ENCODE measurements at places on chromosomes 1 and 21.

- DNase-seq = peak; percentile 91
Observed at GRCh38 chr1:98048244-98048643, 127.4 kb upstream of the DPYD start.

- DNase-seq = no peak
Observed at GRCh38 chr21:45384656-45385548, 20.1 kb upstream of the COL18A1 start.

- DNase-seq = peak; percentile 62
Observed at GRCh38 chr1:109517337-109517736, 7.8 kb upstream of the AMIGO1 start.

DNA sequence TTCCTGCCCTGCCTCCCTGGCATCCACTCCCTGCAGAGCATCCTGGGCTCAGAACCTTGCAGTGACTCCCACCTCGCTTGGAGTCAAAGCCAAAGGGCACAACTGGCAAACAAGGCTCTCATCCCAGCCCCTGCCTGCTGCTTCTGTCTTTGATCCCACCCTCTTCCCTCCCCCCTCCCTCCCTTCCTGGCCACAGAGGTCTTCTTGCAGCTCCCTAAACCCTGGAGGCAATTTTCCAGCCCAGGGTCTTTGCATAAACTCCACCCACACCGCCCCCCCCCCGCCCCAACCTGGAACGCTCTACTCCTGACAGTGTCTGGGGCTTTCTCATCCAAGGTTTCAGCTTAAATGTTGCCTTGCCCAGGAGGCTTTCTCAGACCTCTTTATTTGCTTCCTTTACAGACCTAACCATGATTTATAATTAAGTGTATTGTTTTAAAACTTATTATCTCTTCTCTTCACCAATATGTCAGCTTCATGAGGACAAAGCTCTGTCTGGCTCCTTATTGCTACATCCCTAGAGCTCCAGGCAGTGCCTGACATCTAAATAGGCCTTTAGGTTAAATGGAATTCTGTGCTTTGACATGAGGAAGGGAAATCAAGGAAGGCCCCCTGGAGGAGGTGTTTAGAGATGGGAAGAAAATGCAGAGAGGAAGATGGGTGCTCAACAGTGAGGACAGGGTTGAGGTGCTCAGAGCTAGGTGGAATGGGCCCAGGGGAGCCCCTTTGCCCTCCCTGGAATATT lies 37.7 kb upstream of the PADI1 start:
- peak; percentile 26 for DNase-seq

DNA sequence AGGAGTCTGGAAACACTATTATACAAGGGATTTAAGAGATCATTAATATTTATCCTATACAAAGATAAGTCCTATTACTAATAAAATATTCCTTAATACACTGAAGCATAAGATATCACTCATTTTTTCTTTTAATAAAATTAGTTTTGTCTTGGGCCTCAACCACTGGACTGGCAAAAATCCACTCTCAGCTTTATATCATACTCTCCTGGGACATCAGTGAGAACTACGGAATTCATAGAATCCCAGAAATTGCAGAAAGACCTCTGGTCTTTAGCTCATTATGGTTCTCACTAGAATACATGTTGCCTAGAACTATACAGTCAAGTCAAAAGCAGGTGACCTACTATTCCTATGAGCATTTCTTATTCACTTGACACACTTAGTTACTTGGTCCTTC lies 285.0 kb downstream of the LRRC40 start:
- no peak for DNase-seq

DNA sequence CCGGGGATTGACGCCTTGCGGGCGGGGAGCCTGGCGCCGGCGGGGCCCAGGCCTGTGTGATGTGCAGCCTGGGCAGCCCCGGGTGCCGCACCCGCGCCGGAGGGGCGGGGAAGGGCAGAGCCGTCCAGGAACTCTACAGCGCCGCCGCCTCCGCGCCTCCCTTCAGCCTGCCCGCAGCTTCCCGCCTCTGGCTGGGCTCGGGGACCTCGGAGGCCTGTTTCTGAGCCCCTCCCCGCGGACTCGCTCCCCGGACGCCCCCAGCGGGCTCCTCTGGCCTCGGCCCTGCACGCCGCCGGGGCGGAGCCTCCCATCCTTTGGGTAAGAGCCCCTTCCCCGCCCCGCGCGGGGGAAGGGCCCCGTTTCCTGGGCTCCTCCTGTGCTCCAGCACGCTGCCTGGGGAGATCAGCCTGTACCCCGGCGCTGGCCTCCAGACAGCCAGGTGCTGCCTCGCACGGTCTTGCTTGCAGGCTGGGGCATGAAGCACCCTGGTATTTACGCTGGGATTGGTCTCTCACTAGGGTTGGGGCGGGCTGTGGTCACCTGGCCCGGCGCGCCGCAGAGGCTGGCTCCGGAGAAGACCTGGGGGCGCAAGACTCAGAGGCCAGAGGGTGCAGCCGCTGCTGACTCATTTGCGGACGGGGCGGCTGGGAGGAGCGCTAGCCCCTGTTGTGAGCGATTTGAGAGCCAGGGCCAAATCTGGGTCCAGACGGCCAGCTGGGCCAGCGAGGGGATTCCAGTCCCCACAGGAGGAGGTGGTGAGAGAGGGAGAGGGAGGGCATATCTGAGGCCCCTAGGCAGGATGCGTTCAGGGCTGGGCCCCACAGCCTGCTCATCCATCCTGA lies 5.7 kb upstream of the ACOT11 start:
- peak; percentile 88 for DNase-seq

- DNase-seq = no peak
Observed at GRCh38 chr1:38609166-38610025, 250.2 kb downstream of the RRAGC start.

GRCh38 chr1:91585982-91586381 lies 85.3 kb downstream of the CDC7 start:
- no peak for DNase-seq

GRCh38 chr1:66253330-66253921 lies 280.5 kb upstream of the SGIP1 start:
- peak; percentile 78 for DNase-seq

GRCh38 chr1:247286134-247286670 lies 30.3 kb downstream of the VN1R5 start:
- DNase-seq = no peak

DNA sequence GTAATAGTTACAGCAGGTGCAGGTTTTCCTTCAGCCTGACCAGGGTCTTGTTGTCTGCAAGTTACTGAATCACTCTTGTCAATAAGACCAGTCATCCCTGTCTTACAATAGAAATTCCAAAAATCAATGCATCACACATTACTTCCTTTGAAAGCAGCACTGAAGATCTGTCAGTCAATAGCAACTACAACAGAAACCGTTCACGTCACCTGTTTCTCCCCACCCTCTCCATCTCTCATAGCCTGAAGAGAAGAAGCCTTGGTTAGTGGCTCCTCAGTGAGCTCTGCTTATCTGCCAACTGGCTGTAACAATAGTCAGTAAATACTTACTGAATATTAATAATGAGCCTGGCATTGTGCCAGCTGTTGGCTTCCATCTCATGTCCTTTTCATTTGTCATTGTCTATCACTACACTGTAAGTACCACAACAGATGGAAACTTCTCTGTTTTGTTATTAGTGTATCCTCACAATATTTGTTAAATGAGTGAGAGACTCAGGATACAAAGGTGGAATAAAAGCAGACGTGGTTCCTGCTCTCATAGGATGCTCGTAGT lies 195.2 kb downstream of the S1PR1 start:
- no peak for DNase-seq

- DNase-seq = no peak
Observed at GRCh38 chr1:58975888-58976287, 192.0 kb upstream of the JUN start.

DNA sequence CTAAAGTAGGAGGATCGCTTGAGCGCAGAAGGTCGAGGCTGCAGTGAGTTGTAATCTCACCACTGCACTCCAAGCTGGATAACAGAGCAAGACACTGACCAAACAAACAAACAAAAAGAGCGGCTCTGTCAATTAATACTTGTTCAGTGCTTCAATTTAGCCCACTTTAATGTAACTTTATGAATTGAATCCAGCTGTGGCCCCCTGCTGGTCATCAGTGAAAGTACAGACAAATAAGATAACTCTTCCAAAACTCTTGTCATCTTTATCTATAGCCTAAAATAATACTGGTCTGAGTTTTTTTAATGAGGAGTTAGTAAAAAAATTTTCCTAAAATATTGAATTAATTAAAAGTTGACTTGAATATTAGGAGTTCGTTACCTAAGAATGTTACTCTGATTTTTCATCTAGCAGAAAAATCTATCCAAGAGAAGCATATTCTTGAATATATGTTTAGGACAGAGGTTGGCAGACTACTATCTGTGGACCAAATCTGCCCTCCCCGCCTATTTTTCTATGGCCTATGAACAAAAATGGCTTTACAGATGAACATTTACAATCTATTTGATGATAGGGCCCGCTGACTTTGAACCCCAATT lies 26.1 kb downstream of the ATP5PF start:
- peak; percentile 48 for DNase-seq
